ENCODE measurements at places on chromosomes 7 and 10.

DNA sequence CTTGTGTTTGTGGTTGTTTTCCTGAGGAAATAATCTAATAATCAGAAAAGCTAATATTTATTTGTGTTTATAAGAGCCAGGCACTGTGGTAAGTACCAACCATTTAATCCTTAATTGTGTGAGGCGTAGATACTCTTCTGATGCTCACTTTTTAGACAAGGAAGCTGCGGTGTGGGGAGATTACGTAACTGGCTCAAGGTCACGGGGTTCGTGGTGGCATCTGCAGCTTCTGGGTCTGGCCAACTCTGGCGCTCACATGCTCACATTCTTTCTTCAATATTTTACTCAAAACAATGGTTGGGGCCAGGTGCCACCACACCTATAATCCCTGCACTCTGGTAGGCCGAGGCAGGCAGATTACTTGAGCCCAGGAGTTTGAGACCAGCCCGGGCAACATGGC, 77.6 kb downstream of the RALA start:
- no peak for DNase-seq

DNA sequence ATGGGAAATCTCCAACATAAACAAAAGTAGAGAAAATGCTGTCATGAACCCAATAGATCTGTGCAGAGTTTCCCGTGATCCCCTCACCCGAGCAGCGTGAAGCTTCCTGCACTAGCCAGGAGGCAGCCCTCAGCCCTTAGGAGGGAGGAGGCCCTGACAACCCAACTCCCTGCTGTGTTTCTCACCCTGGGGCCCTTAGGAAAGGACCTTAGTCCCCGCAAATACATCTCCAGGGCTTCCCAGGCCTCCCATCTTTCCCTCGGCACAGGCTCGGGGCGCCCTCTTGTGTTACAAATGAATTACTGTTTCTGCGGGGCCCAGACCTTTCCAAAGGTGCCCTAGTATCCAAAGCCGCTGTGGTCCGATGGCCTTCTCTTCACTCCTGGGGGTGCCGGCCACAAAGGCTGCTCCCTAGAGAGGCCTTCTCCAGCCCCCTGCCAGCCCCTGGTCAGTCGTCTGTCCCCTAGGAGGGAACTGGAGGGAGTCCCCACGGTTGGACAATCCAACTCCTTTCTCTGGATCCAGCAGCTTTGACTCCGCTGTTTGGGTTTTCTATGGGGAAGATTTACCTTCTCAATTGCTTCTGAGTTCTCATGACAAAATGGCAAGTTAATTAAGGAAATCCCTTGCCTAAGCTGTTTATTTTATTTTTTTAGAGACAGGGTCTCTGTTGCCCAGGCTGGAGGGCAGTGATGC, 49.9 kb upstream of the SH2B2 start:
- DNase-seq = peak; percentile 54

DNA sequence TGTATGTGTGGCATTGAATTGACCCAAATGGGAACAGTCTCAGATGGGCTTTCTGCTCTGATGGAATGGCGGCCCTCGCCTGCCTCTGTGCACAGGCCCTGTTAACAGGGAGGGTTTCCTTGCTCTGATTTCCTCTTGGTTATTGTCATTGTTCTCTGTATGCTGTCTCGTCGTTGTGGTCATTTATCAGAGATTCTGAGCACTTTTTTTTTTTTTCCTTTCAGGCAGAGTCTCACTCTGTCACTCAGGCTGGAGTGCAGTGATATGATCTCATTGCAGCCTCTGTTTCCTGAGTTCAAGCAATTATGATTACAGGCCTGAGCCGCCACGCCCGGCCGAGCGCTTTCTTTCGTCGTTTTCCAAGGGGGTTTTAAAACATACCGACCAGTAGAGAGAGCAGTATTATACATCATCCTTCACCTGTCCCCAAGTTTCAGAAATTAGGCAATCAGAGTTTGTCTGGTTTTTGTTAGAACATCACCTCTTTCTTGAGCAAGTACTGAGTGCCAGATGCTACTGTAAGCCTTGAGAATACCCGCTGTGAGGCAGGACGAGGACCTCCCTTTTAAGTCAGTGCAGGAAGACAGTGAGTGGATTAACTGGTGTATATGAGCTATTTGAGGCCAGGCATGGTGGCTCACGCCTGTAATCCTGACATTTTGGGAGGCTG, 6.5 kb downstream of the CHST12 start:
- DNase-seq = no peak

GRCh38 chr7:122306320-122307227, 2.0 kb upstream of the FEZF1 start:
- DNase-seq = no peak

GRCh38 chr10:8511026-8511425, 456.5 kb downstream of the GATA3 start:
- DNase-seq = no peak

DNA sequence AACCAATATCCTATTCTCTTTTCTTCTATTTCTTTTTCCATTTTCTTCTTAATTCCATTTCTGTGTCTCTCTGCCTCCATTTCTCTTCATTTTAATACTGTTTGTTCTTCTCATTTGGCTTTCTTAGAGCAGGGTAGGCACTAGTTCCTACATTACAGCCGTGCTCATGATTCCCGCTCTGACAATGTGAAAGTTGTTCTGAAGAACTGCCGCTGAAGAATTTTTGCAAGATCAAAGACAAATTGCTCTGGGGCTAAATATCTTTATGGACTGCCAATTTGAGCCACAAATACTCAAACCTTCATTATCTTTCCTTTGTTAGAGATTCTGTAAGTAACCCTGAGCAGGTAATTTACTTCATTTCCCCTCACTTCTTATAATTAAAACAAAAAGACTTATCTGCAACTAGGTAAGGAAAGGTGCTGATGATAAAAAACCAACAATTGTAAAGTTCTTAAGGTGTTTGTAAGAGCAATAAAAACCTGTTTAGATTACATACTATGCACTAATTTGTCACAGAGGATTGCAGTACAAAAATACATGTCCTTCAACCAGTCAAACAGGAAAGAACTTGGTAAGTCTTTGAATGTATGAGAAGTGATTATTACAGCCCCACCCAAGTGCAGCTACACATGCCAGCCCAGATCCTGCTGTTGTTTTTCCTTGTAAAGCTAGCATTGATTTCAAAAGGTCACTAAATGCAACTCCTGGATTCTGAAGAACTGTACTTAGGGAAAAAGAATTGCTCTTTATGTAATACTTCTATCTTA, 127.5 kb downstream of the COL28A1 start:
- DNase-seq = no peak

DNA sequence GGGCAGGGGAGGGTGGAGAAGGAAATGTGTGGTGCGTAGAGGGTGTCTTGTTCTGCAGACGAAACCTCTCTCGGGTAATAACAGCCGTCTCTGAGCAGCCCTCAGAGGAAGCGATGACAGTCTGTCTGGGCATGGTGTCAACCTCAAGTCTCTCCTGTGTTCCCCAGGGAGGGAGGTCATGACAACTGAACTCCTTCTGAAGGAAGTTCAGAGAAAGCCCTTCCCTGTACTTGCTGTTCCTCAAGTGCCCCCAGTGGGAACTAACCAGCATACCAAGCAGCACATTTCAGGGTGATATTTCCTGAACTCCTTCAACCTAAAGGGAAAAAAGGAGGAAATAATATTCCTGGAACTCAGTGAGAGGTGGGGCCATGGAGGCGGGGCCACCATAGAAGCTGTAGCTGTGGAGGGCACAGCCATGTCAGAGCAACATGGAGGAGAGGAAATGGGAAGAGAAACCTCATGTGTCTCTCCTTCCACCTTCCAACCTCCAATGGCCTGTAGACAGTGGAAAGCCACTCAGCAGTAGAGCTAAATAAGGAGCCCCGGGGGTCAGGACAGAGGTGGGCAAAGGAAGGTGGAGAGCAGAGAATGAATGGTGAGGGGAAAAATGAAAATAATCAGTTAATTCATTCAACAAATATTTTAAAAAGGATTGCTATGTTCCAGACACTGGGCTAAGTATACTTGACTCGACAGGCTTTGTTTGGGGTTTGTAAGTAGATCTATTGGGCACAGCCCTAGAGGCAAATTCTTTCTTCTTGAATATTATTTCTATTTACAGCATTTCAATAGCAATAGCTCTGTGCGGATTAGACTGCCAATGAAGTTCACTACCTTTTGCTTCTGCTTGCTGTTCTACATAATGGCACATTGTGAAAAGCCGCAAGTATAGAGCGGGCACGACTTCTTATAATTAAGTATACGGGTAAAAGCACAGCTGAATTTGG, 61.0 kb upstream of the AOAH start:
- no peak for DNase-seq

DNA sequence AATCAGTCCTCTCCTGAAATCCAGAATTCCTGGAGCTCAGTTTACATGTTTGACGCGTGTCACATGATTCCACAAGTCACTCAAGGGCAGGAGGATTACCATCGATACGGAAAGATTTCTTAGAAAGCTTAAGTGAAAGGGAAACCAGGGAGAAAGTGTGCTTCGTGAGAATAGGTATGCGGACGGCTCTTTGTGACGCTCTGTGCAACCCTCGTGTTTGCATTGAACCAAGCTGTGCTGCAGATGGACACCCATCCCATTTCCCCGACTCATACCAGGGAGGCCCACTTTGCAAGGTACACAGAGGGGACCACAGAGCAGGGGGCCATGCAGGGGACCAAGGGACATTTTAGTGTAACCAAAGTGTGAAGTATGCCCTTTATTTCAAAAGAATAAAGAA, 43.2 kb downstream of the IKZF1 start:
- no peak for DNase-seq

- DNase-seq = no peak
Observed at GRCh38 chr10:6279540-6280267, 77.0 kb downstream of the PFKFB3 start.

- DNase-seq = no peak
Observed at GRCh38 chr7:132450696-132451095, 125.6 kb downstream of the PLXNA4 start.

DNA sequence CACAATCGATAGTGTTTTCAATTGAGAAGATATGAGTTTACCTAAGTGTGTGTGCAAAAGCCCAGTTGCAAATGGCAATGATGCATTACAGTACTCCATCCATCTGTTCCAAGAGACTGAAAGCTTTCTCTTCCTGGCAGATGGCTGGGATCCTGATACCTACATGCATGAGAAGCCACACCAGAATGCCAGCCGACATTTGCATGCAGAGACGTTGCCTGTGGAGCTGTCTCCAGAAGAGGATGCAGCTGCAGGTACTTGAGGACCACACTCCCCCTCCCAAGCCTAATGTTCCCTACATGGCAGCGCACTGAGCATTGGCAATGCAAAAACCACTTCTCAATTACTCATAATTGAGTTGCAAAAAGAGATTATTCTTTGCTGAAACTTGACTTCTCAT, 332.1 kb downstream of the WDR11 start:
- no peak for DNase-seq

DNA sequence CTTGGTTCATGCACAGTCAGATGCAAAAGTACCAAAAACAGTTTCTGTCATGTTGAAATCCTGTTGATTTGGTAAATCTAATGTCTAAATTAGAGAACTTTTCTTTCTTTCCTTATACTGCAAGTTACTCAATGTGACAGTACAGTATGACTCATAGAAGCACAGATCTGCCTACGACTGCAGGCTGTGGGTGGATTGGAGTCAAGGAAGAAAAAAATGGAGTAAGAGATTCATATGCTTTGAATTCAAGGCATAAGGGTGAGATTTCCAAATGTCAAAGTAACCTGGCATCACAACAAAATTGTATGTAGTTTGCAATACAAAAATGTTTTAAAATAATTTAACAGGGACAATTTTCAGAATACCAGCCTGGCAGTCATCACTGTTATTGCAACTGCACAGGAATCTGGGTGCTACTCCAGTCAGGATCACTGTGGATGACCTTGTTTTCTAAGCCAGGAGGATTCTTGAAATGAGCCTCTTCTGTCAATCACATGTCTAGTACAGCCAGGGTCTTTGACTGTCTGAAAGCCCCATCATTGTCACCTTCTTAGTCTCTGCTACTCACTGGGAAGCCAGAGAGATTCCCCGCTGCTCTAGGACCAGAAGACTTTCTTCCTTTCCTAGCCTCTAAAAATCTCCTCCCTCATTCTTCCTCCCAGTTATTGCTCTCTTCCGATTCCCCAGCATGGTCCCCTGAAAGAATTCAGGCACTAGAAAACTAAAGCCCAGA, 83.6 kb downstream of the CD36 start:
- no peak for DNase-seq

- no peak for DNase-seq
Observed at GRCh38 chr10:112335868-112336265, 38.0 kb upstream of the ACSL5 start.

DNA sequence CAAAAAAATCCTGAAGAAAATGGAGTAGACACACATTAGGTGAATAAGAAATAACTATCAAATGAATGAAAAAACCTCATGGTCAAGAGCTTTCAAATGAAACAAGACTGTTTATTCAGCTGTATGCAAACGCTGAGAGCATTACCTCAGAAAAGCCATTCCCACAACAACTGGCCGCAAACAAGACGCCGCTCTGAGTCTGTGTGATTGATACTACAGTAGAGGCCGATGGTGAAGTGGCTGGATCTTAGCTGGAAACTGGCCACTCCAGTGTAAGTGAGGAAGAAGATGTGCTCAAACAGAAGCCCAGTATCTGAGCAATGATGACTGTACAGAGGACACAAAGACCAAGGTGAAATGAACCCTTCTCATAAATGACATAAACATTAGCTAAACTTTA, 252.4 kb upstream of the GHITM start:
- no peak for DNase-seq

DNA sequence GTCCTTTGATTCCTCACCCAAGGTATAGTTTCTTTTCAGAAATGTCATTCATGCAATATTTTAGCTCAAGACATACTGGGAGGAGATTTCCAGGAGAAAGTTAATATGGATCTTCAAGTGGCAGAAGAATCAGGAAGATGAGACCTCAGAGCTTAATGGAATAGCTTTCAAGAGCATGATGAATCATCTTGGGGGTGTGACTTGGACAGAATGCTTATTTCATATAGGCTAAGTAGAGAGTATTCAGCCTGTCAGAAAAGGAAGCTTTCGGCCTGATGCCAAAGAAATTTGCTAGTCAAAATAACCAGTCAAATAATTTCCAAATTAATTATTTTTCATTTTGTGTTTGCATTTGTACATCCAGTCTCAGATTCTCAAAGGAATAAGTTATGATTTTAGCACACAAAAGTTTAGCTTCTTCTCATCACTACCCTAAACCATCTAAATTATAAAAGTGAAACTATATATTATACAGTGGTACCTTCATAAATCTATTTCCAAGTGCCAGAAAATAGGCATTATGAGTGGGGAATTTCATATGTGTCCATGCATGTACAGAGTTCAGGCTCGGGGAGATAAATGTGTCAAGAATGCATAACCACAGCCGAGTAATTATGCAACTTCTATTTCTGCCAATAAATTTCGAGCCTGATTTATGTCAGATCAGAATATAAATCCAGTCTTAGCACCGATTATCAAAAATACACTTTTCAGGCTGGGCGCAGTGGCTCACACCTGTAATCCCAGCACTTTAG, 27.3 kb upstream of the CALD1 start:
- DNase-seq = no peak

- no peak for DNase-seq
Observed at GRCh38 chr10:37671802-37672201, 185.6 kb downstream of the ZNF248 start.

DNA sequence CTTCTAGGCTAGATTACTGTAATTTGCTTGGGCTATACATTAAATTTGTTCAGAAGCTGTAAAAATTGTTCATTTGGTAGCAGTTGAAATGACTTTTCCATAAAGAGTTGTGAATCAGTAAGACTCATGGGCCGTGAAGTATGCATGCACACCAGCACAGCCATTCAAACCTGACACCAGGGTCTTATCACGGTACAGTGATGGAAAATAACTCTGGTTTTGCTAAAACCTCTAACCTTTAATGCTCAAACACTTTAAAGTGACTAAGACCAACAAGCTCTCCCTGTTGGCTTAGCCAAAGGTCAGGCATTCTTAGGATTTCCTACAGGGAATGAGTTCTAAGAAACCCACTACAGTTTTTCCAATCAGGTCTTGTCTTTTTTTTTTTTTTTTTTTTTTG, 11.5 kb downstream of the ARL3 start:
- DNase-seq = no peak
